ENCODE measurements at places on chromosomes 2 and 18. TPM values are rescaled to one million over a fixed set of nuclear protein-coding genes. Genes with fewer than 3 reads are reported as not detected.

GRCh38 chr2:26740890-26741302 is 23.2 kb upstream of the SLC35F6 start:
- no peaks in the 10 kb centered on the region for H3K36me3 ChIP-seq
- H3K4me1 ChIP-seq: peaks cover 6% of the 10 kb centered on the region
- H3K4me3 ChIP-seq: no peak overlapping the region
- DNase-seq: no peak

Gene POU3F3
- total RNA-seq: not detected

- no peak for DNase-seq
- no peaks in the 10 kb centered on the region for H3K27me3 ChIP-seq
Measured at GRCh38 chr2:160289126-160289525, 89.1 kb upstream of the ITGB6 start.

- H3K36me3 ChIP-seq: no peaks in the 10 kb centered on the region
- H3K27me3 ChIP-seq: no peaks in the 10 kb centered on the region
- H3K27ac ChIP-seq: no peak overlapping the region
- DNase-seq: peak; percentile 41
- H3K4me1 ChIP-seq: no peaks in the 10 kb centered on the region
- H3K4me3 ChIP-seq: no peak overlapping the region
Measured at GRCh38 chr18:76709659-76710645, 112.4 kb upstream of the ZNF236 start.

Gene ANKRD30B
- total RNA-seq: 0.44 TPM

DNA sequence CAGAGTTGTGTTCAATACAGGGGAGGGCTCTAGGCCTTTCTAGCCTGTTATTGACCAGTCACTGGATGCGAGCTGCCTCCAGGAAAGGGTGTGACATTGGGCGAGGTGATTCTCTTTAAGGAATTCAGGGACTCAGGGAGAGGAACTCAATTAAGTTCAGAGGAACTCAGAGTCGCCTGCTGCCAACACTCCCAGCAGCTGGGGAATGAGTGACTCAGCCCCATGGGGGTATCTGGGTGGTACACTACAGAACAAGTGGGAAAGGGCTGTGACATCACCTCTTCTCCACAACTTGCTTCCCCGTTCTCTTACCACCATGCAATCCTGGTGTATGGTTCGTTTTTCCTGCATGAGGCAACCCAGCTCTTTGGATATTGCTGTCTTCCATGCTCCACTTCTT is 50.4 kb upstream of the CYRIA start:
- DNase-seq: no peak
- H3K27me3 ChIP-seq: peaks cover 3% of the 10 kb centered on the region
- no peaks in the 10 kb centered on the region for H3K4me1 ChIP-seq
- H3K27ac ChIP-seq: no peak overlapping the region

DNA sequence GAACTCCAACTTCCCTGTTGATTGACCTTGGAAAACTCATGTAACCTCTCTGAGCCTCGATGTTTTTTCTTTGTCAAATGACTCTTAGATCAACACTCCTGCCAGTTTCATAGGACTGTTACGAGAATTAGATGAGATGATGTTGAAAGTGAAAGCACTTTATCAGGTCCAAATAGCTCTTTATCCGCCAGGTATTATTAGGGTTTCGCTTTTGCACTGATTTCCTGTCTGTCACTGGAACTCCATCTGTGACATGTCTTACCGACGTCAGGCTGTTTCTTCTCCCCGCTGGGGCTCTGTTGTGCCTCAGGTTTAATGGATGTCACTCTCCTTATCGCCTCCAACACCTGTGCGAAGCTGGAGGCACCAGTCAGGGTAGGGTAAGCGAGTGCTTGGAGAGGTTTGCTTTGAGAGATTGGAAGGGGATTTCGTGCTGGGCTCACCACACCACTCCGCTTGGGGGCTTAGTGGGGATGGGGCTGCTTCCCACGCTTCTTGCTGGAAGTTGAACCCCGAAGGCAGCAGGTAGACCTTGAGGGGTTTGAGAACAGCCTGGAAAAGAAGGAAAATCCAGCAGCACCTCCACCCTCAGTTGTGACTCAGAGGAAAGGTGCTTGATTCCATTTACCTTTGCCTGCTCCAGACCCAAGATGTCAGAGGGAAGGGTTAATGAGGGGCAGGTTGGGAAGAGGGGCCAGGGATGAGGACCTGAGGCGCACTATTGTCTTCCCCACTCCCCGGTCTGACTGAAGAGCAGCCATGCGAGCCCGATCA is 4.3 kb downstream of the GAD1 start:
- no peak overlapping the region for H3K27ac ChIP-seq
- no peaks in the 10 kb centered on the region for H3K36me3 ChIP-seq
- no peak overlapping the region for H3K4me3 ChIP-seq
- 0 out of 2 replicates have a peak, but pooled peaks cover 3% of the 10 kb centered on the region for H3K4me1 ChIP-seq
- DNase-seq: no peak

DNA sequence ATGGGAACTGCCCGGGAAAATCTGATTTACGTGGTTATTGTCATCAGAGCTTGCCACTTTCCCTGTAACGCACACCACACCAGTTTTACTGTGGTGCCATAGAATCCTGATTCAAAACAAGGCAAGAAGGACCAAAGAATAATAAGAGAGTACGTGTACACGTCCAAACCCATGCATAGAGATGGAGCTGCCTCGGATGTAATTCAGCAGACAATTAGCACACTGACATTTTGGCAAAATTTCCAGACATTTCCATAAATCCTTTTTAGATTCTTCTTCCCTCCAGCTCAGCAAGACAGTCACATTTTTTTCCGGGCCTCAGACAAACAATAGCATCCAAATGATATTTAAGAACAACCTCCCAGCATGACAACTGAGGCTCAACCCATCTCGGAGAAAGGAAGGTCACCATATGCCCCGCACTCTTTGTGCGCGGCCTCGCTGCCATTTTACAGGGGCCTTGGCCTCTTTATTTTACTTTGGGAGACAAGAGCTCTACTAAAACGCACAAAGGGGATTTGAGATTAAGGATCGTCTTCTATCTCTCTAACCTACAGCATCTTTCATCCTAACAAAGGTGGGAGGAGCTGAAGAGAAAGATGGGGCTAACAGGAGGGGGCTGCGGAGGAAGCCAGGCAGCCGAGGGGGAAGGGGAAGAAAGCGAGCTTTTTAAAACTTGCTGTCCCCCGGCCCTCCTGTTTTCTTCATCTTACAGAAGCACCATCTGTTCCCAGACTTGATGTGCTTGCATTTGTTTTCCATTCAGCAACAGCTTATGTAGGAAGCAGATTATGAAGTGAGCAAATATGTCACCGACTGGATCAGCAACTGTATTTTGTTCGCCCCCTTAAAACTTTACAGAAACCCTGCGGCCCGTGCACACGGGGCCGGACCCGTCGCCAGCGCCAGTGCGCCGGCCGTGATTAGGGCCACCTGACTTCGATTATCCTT is 61.0 kb downstream of the CDCA7 start:
- no peak for DNase-seq
- no peaks in the 10 kb centered on the region for H3K4me1 ChIP-seq
- no peaks in the 10 kb centered on the region for H3K36me3 ChIP-seq
- no peak overlapping the region for H3K4me3 ChIP-seq
- no peak overlapping the region for H3K27ac ChIP-seq
- H3K27me3 ChIP-seq: no peaks in the 10 kb centered on the region

DNA sequence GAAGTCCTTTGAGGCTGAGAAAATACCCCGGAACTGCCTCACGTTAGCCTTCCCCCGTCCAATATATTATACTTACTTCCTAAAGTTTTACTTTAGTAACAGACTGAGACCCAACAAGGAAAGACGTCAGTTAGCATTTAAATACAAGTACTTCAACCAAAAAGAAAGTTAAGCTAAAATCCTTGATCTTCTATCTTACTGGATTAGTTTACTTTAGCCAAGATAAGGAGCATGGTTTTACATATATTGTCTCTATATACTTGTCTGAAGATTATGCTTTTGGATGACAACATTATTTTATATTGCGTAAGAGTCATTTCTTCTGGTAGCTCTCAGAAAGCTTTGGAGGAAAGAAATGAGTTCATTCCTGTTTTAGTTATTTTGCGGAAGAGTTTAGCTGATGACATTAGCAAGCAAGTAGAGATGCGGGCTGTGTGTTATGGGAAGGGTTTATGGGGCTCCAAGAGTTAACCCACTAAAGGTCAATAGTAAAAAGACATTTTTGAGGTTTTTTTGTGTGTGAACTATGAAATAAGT is 532.9 kb downstream of the ZNF516 start:
- DNase-seq: no peak
- no peaks in the 10 kb centered on the region for H3K27me3 ChIP-seq
- H3K36me3 ChIP-seq: no peaks in the 10 kb centered on the region
- H3K4me3 ChIP-seq: no peak overlapping the region
- H3K27ac ChIP-seq: no peak overlapping the region
- no peaks in the 10 kb centered on the region for H3K4me1 ChIP-seq

GRCh38 chr18:50924372-50924771 is 43.5 kb upstream of the ELAC1 start:
- no peaks in the 10 kb centered on the region for H3K27me3 ChIP-seq
- no peaks in the 10 kb centered on the region for H3K36me3 ChIP-seq
- H3K27ac ChIP-seq: no peak overlapping the region
- H3K4me1 ChIP-seq: no peaks in the 10 kb centered on the region

DNA sequence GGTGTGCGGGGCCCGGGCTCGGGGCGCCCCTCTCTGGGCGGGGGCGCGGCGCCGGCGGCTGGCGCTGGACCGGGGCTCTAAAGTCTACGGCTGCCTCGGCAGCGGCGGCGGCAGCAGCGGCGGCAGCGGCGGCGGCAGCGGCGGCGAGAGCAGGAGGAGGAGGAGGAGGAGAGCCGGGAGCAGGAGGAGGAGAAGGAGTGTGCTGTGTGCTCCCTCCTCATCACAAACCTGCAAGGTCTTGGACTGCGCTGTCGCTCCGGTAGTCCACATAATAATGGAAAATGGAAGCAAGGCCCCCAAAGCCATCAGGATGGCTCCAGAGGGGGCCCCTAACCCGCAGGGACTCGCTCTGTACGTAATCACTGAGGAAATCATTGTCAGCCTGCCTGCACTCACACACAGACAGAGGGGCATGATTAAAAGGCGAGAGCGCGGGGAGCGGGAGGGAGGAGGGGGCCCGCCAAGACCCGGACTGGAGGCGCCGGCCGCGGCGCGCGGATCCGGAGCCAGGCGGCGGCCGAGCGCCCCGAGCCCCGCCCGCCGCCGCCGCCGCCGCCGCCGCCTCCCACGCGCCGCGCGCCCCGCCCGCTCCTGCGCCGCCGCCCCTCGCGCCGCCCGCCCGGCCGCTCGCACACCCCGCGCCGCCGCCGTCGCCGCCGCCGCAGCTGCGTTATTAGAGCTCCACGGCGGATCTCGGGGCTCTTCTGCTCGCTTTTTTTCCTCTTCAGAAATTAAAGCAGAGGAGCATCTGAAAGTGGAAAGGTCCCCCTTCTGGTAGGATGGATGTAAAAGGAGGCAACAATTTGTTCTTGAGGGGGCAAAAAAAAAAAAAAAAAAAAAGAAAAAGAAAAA is at the start of gene ZNF521:
TSS of gene ZNF521 (minus strand) at position 390 of the 852 bp plus-strand sequence. CDS start 1,220 bp downstream, outside the sequence.
- H3K27ac ChIP-seq: no peak within 1 kb of the TSS
- H3K36me3 ChIP-seq: no peaks in the 10 kb centered on the region
- H3K27me3 ChIP-seq: no peaks in the 10 kb centered on the region
- peak within 1 kb of the TSS; percentile 50 for H3K4me3 ChIP-seq

GRCh38 chr2:136248242-136248641 is 130.3 kb upstream of the CXCR4 start:
- H3K4me1 ChIP-seq: no peaks in the 10 kb centered on the region
- no peaks in the 10 kb centered on the region for H3K27me3 ChIP-seq
- H3K27ac ChIP-seq: no peak overlapping the region
- no peak for DNase-seq
- no peak overlapping the region for H3K4me3 ChIP-seq

- no peak overlapping the region for H3K4me3 ChIP-seq
- H3K36me3 ChIP-seq: peaks cover 22% of the 10 kb centered on the region
- H3K4me1 ChIP-seq: no peaks in the 10 kb centered on the region
- H3K27me3 ChIP-seq: no peaks in the 10 kb centered on the region
- no peak for DNase-seq
- no peak overlapping the region for H3K27ac ChIP-seq
Measured at GRCh38 chr2:215367662-215368492, 56.0 kb downstream of the ATIC start.
